ENCODE measurements at places on chromosomes 5 and 9.
A peak's percentile ranks its signal among the peaks of the same experiment; 100 is the strongest.

DNA sequence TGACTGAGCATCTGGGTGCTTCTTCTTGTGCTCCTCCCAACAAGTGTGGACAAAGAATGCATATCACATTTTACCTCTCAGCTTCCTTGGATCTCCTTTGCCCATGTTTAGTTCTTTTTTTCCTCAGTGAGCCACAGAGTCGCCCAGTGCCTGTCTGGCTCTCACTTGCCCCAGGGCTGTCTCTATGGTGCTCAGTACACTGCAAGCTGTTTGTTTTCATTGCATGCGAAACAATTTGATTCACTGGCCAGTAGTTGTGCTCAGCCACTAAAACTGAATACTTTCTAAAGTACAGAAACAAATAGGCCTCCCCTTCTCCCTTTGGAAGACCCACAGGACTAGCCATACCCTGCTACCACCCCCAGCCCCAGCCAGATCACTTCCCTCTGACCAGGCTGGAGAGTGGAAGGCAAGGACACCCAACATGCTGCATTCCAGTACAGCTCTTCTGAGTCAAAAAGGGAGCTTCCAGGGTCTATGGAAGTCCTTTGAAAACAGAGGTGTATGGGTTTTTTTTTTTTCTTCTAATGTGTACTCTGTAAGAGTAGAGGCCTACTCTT is 3.8 kb downstream of the LHFPL2 start:
- no peak for DNase-seq

DNA sequence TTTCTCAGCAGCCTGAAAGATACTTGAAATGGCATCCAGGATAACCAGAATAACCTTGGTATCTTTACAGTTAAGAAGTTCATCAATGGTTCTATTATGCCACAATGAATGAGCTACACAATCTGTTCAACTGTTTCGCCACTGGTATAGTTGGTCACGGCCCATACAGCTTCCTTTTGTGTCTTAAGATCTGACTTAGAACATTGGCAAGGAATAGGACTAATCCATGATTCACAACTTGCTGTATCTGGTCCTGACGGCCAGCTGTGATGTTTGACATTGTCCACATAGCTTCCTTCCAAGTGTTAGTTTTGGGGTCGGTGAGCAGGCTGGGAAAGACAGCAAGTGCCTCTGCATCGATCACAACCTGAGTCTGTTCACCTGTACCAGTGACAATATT is 113.3 kb upstream of the RAD23B start:
- no peak for DNase-seq

GRCh38 chr9:4443439-4443838 is 46.8 kb upstream of the SLC1A1 start:
- no peak for DNase-seq

DNA sequence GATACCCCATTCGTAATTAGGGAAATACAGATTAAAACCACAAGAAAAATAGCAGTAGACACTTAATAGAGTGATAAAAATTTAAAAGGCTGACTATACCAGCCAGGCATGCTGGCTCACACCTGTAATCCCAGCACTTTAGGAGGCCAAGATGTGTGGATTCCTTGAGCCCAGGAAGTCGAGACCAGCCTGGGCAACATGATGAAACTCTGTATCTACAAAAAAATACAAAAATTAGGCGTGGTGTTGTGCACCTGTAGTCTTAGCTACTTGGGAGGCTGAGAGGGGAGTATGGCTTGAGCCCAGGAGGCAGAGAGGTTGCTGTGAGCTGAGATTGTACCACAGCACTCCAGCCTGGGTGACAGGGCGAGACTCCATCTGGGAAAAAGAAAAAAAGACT is 72.0 kb downstream of the FCHO2 start:
- no peak for DNase-seq

DNA sequence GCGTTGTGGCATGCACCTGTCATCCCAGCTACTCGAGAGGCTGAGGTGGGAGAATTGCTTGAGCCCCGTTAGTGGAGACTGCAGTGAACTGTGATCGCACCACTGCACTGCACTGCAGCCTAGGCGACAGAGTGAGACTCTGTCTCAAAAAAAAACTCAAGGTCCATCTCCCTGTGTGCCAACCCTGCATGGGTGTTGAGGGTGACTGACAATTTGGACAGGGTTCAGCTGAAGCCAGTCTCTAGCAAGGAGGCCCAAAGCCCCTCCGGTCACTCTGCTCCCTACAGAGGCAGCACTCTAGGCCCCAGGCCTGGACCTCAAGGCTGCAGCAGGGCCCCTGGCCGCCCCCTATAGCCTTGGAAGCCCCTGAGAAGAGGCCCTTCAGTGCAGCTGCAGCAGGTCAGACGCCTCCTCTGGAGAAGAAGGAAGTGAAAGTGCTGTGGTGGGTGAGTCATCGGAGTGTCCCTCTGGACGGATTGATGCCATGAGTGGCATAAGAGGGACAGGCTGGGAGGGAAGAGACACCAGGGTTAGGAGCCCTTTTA is 39.2 kb upstream of the NEK6 start:
- no peak for DNase-seq

GRCh38 chr9:111037708-111038330 is 451 bp downstream of the LPAR1 start:
- DNase-seq = no peak

GRCh38 chr9:4417578-4418325 is 72.5 kb upstream of the SLC1A1 start:
- no peak for DNase-seq

GRCh38 chr9:8605096-8605495 is 805.5 kb upstream of the DMAC1 start:
- no peak for DNase-seq

GRCh38 chr9:78114581-78114980 is 83.0 kb upstream of the GNAQ start:
- no peak for DNase-seq

DNA sequence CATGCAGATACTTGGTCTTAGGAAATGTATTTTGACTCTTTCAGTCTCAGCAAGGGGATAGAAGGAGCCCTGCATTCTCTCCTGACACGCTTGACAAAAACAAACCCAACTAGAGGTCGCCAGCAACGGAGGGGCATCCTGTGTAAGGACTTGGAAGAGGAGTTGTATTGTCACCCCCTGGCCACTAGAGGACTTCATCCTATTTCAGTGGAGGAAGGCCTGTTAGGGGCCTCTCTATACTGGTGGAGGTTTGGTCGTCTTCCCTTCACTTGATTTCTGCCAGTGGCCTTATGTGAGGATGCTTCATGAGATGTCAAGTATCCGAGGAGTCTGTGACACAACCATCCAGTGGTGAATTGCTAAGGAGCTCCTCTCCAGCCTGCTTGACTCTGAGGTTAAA is 122.8 kb upstream of the STC2 start:
- no peak for DNase-seq

DNA sequence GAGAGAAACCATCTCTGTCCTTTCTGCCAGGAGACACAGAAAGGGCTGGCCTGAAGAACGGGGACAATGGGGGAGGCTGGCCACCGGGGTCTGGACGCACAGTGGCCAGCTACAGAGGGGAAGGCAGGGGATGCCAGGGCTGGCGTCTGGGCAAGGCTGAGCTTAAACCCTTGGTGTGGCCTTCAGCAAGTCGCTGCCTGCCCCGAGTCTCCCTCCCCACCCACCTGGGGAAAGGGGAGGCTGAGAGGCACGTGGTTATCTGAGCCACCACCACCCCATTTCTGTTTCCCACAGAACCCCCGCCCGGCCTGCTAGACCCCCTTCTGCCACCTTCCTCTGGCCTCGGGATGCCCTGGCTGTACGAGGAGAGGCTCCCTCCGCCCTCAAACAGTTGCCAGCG is 115.3 kb downstream of the VAV2 start:
- DNase-seq = no peak

DNA sequence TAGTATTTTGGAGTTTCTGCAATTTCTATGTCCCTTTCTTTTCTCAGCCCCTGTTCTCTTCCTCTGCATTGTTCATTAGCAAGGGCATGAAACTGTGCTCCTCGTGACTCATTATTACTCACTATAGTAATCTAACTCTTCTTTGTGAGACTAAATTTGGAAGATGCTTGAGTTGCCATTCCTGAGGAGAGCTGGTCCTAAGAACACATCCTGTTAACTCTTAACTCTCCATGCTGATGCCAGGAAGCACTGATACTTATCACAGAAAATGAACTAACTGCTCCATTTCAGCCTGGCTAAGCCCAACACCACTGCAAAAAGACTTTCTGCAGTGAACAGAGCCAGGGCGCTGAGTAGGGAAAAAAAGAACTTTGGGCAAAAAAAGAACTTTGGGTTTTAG is 10.6 kb upstream of the CSNK1A1 start:
- DNase-seq = no peak

DNA sequence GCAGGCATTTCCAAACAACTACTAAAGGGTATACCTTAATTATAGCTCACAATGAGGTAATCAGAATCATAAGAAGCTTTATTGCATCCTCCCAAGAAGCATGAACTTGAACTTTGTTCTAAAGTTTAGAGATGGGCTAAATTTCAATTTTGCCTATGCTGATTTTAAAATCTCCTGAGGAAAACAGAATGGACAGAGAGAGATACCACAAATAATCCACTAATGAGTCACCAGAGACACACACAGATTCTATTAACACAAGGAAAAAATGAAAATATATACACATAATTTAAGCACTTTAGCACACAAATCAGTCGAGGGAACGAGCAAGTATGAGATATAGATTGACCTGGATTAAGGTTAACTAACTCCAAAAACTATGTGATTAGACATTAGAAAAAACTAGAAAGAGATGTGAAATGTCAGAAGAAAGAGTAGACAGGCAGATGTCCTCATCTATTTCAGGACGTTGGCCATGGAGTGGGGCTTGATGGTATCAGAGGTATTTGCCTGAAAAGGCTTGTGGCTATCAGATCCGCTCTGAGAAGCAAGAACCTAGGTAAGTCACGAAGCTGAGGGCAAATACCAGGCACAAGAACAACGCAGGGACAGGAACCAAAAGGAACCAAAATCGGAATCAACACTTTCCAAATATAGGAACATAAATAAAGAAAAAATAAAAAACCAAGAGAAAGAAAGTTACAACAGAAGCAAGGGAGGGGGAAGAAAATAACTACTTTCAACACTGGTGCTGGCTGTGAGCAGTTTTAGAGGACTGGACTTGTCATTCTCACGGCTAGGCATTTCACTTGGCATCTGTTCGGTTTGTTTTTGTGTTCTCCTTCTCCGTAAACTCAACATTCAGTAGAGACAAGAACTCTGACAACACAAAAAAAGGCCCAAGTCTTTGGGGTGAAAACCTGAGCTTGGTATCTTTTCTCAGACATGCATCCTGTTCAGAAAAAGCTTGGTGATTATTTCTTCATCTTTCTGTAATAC is 294.6 kb upstream of the PUM3 start:
- no peak for DNase-seq

- DNase-seq = no peak
Measured at GRCh38 chr5:72402959-72403628, 82.9 kb downstream of the PTCD2 start.

GRCh38 chr9:4117835-4118610 is 181.8 kb downstream of the GLIS3 start:
- peak; percentile 58 for DNase-seq

- no peak for DNase-seq
Measured at GRCh38 chr5:170095646-170096045, 10.1 kb upstream of the FOXI1 start.

GRCh38 chr5:57452885-57453284 is 29.7 kb downstream of the ACTBL2 start:
- no peak for DNase-seq

- DNase-seq = no peak
Measured at GRCh38 chr5:84378420-84378819, 6.3 kb downstream of the EDIL3 start.

GRCh38 chr9:113952676-113953075 is 76.6 kb downstream of the ZNF618 start:
- DNase-seq = no peak

GRCh38 chr9:89311346-89312221 is 589 bp downstream of the CKS2 start:
- DNase-seq = peak; percentile 71

- DNase-seq = no peak
Measured at GRCh38 chr5:87807783-87808182, 395.1 kb upstream of the CCNH start.

DNA sequence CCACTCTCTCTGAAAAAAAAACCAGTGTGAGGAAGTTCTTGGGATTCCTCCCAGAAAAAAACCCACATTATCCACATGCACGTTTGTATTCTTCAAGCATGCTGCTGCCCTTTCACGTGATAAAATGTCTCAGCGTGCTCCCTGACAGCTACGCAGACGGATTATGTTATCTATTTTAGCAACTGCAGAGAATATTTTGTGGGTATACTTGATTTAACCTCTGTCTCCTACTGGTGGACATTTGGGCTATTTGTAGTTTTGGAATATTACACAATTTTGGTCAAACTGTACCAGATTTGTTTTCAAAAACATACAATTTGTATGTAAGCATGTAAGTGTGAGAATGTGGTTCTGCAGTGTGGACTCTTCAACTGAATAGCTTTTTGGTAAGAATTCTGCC is 10.7 kb downstream of the PRRC2B start:
- no peak for DNase-seq

GRCh38 chr5:21685522-21685921 is 1167.6 kb downstream of the CDH12 start:
- no peak for DNase-seq

- DNase-seq = no peak
Measured at GRCh38 chr5:88140396-88140855, 128.2 kb downstream of the TMEM161B start.

GRCh38 chr5:137997726-137998213 is 35.1 kb downstream of the FAM13B start:
- DNase-seq = no peak

GRCh38 chr5:82537687-82538306 is 259.6 kb upstream of the RPS23 start:
- no peak for DNase-seq

- peak; percentile 3 for DNase-seq
Measured at GRCh38 chr5:148186248-148187003, 16.4 kb upstream of the SPINK6 start.

DNA sequence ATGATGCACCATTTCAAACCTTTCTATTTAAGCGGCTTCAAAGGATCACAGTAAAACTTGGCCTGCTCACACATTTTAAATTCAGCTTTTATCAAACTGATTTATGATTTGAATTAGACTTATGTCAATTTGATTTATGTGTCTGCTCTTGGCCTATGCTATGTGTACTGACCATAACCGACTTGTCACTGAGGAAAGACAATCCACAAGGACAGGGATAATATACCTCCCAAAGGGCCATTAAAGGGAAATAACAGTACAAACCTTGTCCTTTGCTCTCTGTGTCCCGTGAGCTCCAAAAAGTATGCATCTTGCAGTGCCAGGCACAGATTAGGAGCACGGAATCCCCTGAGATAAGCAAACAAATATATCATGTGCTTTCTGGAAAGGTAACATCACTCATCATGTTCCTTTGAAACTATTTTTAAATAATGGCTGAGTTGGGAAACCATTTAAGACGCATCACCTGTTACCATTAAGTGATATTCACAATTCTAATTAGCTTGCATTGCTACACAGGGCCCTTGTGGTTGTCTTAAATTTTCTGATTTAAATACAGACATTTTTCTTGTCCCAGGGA is 31.9 kb upstream of the FTMT start:
- no peak for DNase-seq

Measured in activated naive CD4-positive, alpha-beta T cell treated with anti-CD3 and anti-CD28 coated beads, Interleukin-2, amount 50 U/mL, for 72 hours (primary cell).